ENCODE measurements at places on chromosomes 7 and 10. TPM values are rescaled to one million over a fixed set of nuclear protein-coding genes. Genes with fewer than 3 reads are reported as not detected.

CPN1 gene
- not detected for polyA plus RNA-seq

CHAT gene
- not detected for polyA plus RNA-seq

NUPR2 gene
- 1.4 TPM for polyA plus RNA-seq

NPC1L1 gene
- not detected for polyA plus RNA-seq

GNA12 gene
- polyA plus RNA-seq = 68.0 TPM

ZNF487 gene
- 7.7 TPM for polyA plus RNA-seq

GATAD1 gene
- 13.6 TPM for polyA plus RNA-seq

C10orf143 gene
- 5.4 TPM for polyA plus RNA-seq

NYAP1 gene
- polyA plus RNA-seq = 20.8 TPM

TACC2 gene
- 111 TPM for polyA plus RNA-seq
